HEK293T (cell line): ENCODE measurements at places on chromosomes 12 and 14.

- no peak for DNase-seq
These were observed 562.2 kb downstream of the GALC start for GRCh38 chr14:87430810-87431209.

GRCh38 chr12:92871116-92871515 is 58.0 kb downstream of the EEA1 start:
- no peak for DNase-seq

GRCh38 chr14:102949062-102949800 is 26.8 kb downstream of the AMN start:
- no peak for DNase-seq

- no peak for DNase-seq
These were observed 669.9 kb downstream of the SLC16A7 start for GRCh38 chr12:60265741-60266140.

DNA sequence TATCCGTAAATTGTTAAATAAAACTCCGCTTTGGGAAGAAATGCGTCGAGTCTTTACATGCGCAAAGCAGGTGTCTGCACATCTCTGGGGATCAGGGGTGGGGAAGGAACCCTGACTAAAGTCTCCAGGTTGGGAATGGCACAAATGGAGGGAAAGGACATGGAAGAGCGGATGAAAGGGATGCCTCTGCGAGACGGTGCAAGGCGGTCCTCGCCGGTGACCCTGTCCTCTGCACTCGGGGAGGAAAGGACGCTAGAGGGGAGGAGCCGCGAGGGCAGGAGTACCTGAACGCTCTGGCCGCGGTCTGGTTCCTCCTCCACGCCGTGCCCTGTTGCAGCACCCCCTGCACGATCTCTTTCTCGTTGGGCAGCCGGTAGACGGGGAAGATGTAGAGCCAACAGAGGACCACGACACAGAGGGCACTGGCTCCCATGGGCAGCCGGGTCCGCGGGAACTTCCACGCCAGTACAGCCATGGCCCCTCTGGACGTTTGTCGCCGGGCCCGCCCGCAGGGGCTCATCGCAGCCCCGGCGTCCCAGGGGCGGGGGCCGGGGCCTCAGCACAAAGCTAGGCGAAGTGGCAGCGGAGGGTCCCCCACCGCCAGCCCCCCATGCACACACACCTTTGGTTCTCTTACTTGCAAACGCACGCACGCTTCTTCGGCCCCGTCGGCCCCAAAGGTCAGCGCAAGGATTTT is 646 bp downstream of the ST8SIA1 start:
- no peak for DNase-seq

DNA sequence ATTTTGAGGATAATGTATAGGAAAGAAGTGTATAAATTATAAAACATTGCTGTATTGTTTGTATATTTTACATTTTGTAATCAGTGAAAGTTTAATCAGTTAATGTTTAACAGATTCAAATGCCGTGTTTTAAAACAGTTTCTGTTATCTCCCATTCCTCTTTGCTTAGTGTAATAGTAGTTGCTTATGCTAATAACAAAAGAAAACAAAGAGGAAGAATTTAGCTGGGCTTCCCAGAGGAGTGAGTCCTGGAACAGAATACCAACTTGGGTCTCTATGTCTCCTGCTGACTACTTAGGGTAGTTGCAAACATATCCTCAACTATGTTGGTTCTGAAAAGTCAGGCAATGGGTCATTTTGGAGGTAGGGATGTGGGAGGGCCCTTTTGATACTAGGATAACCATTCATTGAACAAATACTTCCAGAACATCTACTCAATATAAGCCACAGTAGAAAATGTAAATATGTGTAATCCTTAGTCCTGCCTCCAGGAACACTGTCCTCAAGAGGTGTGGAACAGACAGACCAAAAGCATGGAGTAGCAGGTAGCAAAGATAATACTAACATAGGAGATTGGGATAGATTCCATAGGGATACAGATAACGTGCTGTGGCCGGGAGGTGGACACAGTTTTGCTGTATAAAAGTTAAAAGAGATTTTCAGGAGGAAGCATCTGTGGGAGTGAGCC is 36.1 kb upstream of the EVL start:
- DNase-seq: no peak

GRCh38 chr14:94341656-94342333 is 18.7 kb upstream of the SERPINA6 start:
- DNase-seq: no peak

- DNase-seq: no peak
These were observed 172.8 kb downstream of the KTN1 start for GRCh38 chr14:55752580-55753390.

- DNase-seq: no peak
These were observed 106.6 kb upstream of the VASH1 start for GRCh38 chr14:76654573-76655108.

- no peak for DNase-seq
These were observed 230.1 kb downstream of the ANO6 start for GRCh38 chr12:45446013-45446412.

DNA sequence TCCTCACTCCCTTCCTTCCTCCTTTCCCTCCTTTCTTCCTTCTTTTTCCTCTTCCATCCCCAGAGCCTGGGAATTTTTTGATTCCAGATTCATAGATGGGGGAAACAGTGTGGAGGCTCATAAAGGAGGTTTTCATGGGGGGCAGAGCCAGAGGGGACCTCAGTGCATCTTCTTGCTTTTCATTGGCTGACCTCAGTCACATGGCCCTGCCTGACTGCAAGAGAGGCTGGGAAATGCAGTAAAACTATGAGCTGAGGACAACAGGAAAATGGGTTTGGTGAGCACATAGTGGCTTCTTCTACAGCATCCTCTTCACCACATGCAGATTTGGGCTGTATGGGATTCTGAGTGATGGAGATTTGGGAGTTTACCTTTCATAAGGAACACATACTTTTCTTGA is 437.1 kb upstream of the TBX3 start:
- no peak for DNase-seq

- no peak for DNase-seq
These were observed 54.1 kb downstream of the CDC42BPB start for GRCh38 chr14:103003351-103003615.

- DNase-seq: no peak
These were observed 57.6 kb upstream of the MON2 start for GRCh38 chr12:62409068-62409467.

DNA sequence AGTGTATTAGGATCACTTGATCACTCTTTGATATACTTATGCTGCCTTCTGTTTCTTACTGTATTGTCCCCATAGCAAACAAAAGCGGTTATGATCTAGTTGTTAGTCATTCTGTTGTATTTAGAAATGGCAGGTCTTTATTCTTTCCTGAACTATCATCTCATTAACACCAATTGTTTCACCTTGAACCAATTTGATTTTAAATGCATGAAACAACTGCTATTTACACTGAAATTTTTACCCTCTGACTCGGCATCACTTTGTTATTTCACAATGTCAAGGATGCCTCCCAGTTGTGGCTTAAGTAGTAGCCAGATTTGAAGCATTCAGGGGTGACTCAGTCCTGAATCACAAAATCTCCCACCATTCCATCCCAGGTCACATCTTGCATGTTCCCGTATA is 303.5 kb downstream of the EGLN3 start:
- DNase-seq: no peak

DNA sequence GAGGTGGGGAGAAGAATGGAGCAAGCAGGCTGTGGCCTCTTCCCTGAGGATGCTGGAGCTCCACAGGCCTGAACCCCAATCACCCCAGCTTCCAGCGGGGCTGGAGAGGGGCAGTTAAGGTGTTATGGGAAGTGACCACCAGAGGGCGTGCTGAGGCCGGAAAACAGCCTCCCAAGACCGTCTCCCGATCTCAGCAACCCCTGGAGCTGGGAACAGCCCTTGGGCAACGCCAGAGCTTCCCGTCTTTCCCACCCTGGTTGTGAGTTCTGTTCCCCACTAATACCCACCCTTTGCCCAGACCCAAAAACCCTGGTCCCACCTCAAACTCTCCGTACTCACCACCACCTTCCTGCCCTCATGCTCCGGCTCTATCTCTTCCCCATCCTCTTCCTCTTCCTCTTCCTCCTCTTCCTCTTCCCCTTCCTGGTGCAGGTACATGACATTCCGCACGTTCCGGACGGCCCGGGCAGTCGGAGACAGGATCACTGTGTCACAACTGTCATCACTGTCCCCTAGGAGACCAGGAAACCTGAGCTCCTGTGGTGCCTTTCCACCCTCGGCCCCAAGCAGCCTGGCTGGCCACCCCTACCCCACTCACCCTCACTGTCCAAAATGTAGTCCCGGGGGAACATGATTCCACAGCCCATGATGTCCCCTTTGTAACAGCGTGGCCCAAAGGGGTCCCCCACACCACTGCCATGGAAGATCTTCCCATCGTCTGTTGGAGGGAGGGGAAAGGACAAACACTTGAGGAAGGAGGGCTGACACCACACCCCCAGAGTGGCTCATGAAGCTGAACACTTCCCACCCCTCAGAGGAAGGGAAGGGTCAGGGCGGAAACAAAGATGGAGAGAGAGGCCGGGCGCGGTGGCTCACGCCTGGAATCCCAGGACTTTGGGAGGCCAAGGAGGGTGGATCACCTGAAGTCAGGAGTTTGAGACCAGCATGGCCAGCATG is 12.9 kb downstream of the SPRYD3 start:
- DNase-seq: peak; percentile 87

- DNase-seq: no peak
These were observed 357.2 kb downstream of the SEC23A start for GRCh38 chr14:38745861-38746260.

- DNase-seq: no peak
These were observed 158.7 kb downstream of the SLC35F4 start for GRCh38 chr14:57707219-57707618.

DNA sequence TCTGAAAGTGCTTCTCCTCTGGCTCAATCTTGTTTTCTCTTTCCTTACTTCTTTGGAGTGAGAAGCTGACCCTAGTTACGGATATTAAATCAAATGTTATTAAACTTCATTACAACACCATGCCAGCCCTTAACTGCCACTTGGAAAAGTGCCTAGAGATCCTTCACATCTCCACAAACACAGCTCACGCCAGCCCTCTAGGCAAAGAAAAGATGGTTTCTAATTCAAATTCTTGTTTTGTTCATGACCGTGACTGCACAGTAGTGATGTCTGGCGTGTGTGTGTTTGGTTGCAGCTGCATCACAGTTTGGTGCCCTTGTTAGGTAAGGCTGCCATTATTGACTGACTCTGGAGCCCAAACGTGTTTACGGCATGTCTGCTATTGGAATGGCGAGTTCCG is 113.0 kb downstream of the BEGAIN start:
- DNase-seq: no peak

GRCh38 chr12:2360630-2361170 is 307.9 kb downstream of the CACNA1C start:
- peak; percentile 39 for DNase-seq

- DNase-seq: no peak
These were observed 618.6 kb downstream of the AACS start for GRCh38 chr12:125683748-125684381.
